Inflammatory macrophage (primary cell): ENCODE measurements at places on chromosomes 3 and 15.

- DNase-seq: no peak
Observed at GRCh38 chr3:79878708-79879107, 110.9 kb upstream of the ROBO1 start.

DNA sequence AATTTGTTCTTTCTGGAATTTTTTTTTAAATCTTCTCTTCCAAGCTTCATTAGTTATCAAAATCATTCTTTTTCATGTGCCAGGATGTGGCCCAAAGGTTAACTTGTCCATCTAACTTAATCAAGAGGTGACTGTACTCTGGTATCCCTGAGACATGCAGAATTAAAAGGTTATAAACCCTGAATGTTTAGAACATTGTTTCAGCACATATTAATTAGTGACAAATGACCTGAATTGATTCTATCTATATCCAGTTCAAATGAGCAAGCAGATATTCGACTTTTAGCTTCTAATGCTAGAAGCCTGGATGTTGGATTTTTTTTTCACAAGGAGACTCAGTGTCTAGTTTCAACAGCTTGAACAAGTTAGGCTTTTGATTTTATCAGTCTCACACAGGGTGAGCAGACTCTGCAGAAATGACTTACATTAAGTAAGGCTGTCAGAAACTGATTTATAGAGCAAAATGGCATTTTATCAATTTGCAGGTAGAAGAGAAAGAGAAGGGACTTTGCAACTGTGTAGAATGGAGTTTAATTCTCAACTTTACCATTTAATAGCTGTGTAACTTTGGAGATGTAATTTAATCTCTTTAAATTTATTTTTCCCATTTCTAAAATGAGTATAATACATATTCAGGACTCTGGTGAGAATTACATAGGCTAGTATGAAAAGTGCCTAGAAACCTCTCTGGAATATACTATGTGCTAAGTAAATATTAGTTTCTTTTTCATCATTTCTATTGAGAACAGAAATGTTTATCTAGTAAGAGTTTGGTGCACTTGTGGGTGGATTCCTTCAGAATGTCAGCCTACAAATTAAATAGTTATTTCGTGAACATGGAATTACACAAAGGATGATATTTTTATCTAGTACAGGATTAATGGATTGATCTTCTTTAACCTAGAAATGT, 100.0 kb downstream of the ALCAM start:
- no peak for DNase-seq

DNA sequence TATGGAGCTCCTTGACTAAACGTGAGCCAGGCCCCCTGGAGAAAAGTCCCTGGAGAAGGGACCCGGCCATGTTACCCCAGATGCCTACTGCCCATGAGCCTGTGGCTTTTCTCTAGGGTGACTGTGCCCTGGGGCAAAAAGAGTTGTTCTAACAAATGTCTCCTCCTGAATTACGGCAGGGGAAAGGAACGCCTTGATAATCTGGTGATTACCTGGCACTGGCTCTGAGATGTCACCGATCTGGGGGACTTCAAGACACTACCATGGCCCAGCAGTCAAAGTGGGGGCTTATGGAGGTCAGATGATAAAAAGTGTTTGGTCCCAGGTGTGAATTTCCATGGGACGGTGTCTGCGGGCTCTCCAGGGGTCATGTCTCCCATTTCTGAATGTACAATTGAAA, 140.7 kb downstream of the KLF13 start:
- DNase-seq: no peak

DNA sequence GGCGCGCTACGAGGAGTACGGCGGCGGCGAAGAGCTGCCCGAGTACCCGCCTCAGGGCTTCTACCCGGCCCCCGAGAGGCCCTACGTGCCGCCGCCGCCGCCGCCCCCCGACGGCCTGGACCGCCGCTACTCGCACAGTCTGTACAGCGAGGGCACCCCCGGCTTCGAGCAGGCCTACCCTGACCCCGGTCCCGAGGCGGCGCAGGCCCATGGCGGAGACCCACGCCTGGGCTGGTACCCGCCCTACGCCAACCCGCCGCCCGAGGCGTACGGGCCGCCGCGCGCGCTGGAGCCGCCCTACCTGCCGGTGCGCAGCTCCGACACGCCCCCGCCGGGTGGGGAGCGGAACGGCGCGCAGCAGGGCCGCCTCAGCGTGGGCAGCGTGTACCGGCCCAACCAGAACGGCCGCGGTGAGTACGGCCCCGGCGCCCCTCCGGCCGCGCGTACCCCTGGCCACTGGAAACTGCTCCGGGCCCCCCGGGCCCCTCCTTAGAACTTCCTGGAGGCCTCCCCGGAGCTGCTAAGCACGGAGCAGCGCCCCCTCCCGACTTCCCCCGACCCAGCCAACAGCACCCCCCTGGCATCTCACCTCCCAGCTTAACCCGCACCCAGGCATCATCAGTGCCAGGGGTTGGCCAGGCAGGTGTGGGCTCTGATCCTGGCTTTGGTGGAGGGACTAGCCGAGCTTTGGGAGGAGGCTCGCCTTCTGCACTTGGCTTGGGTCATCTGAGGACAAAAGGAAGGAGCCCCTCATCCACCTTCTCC, 1.4 kb downstream of the LOXL1 start:
- no peak for DNase-seq

DNA sequence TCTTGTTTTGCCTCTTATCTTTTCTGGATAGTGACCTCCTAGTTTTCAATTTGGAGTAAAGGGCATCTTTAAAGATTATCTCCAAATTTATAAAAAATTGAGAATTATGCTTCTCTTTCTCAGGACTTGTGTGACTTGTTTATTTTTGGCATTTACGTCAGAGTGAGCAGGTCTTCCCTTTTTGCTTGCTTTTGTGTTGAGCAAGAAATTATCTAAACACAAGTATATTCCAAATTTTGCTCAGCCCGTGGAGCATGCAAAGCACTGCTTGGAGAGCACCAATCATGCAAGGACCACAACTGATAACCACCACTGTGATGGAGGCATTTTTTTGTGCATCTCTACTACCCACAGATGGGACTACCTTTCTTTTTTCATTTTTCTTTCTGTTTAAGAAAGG, 7.1 kb downstream of the SLC25A26 start:
- peak; percentile 42 for DNase-seq

DNA sequence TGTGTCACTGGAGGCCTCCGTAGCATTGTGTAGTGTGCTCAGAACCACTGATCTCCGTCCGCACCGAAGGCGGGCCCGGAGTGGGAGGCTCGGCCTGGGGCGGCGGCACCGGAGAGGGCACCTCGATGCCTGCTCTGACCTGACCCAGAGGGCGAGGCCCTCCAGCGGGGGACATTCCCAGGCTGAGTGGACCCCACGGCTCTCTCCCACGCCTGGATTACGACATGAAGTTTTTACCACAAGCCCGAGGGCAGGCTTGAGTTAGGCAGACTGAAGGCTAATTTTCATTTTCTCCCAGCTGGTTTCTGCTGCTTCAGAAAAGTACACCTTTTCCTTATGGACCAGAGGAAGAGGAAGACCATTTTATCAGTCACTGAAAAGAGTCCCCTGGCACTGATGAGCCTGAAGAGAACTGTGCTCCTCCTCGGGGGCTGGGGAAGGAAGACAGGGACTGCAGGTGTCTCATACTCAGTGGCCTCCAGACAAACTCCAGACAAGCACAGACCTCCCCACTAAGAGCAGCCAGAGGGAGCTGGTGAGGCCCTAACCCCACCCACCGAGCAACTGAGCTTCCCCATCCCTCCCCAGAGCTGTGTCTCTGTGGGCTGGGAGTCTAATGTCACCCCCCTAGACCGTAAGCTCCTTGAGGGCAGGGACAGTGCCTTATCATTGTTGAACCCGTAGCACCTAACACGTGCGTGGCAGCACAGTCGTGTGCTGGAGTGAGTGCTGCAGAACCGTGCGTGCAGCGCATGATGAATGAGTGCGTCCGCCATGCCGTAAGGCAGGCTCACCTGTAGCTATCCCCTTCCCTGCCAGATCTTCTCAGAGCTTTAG, 74.5 kb upstream of the BLM start:
- DNase-seq: no peak

DNA sequence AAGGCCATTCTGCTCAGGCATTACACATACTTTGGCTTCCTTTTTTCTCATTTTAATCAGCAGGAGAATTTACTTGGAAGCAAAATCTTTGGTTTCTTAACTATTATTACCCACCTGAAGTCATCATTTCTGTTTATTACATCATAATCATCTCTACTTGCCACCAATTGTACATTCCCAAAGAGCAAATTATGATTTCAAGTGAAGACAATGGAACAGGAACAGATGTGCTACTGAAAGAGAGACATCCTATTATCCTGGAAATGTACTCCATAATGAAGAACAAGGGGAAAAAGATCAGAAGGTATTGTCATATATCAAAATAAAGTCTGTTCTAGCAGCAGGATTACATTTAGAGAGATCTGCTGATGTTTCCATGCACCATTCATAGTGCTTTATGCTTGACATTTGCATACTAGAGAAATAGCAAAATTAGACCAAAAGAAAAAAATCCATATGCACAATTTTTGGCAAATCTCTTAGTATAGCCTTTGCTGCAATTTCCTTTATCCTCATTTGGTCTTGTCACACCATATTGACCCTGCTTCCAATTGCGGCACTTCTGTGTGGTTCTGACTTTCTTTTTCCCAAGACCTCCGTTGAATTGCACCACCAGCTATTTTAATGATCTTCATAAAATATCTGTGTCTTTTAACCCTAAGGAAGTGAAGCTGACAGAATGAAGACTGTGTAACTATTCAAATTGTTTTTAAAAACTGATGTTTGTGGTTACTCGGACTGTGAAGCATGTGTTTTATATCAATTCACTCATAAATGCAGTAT, 683.8 kb downstream of the ZNF385D start:
- no peak for DNase-seq

GRCh38 chr3:32018757-32019564, 37.4 kb downstream of the ZNF860 start:
- peak; percentile 63 for DNase-seq

DNA sequence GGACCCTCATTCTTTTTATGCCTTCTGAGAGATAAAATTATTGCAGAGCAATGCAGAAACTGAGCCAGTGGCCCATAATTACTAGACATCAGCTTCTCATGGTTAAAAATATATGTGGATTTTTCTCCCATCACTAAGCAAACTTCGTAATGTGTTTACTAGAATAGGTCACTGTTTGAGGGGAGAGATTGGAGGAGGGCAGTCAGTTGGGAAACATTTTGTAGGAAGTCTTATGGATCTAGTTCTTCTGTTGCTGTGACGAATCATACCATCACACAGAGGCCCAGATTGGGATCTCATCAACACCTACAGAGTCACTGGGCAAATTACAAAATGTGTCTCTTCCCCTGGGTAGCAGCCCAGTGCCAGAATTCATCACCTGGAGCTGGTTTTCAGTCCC, 81.4 kb downstream of the PDE8A start:
- no peak for DNase-seq

- no peak for DNase-seq
Observed at GRCh38 chr15:93895976-93896770, 335.2 kb upstream of the MCTP2 start.

DNA sequence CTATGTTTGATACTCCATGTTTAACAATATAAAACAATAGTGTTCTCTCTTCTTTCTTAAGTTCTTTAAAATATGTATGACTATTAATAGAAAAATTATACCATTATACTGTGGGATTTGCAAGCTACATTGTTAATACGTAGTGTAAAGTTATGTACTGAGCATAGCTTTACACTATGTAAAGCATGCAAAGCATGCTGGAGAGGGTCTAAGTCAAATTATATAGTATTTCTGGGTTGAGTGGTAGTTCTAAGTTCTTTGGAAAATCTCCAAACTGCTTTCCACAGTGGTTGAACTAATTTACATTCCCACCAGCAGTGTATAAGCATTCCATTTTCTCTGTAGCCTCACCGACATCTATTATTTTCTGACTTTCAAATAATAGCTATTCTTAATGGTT, 253.0 kb downstream of the RAP2B start:
- no peak for DNase-seq

GRCh38 chr3:4416961-4417360, 50.1 kb downstream of the SUMF1 start:
- no peak for DNase-seq

GRCh38 chr3:128278130-128278529, 124.8 kb downstream of the EEFSEC start:
- DNase-seq: no peak

DNA sequence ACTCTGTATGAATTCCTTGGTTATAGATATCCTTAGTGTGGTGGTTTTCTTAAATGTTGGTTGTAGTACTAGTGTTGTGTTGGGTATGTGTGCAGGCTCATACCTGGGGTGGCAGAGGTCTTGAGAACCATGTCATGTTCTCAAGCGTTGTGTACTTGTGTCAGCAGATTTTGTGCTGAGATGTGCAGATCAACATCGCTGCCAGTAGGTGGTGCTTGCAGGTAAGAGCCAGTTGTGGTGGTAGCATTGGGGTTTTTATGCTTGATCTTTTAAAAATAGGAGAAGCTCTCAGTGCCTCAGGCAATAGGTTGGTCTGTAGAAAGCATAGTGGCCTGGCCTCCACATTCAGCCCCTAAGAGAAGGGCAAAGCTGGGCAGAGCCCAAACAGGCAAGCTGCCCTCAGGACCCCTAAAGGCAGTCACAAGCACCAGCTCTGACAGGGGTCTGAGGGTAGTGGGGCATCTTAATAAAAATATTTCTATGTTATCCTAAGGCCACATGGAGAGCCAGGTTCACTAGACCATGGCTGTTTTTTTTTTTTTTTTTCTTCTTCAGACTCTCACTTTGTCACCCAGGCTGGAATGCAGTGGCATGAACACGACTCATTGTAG, 164.0 kb downstream of the IL20RB start:
- peak; percentile 12 for DNase-seq

- no peak for DNase-seq
Observed at GRCh38 chr3:138082992-138083386, 32.4 kb downstream of the DZIP1L start.

GRCh38 chr3:187744169-187745151, 808 bp downstream of the BCL6 start:
- DNase-seq: peak; percentile 69

DNA sequence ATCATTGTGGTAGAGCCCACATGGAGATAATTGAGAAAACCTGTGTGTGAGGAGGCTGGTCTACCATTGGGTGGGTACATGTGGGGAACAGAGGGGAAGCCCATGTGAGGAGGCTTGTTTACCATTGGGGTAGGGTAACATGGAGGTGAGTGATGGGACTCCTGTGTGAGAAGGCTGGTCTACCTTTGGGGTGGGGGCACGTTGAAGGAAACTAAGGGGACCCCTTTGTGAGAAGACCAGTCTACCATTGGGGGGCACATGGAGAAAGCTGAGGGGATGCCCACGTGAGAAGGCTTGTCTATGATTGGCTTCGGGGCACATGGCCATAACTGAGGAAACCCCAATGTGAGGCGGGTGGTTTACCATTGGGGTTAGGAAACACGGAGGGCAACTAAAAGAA, 158.5 kb downstream of the FBLN2 start:
- no peak for DNase-seq
